ENCODE measurements at places on chromosomes 13 and 19.

DNA sequence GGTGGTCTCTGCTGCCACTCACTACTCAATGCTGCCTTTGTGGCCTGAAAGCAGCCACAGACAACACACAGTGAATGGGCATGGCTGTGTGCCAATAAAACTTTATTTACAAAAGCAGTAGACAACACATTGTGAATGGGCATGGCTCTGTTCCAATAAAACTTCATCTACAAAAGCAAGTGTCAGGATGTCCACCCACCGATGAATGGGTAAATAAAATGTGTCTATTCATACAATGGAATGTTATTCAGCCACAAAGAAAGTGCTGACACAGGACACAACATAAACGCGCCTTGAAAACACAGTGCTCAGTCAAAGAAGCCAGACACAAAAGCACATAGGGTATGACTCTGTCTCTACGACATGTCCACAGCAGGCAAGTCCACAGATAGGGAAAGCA, 20.1 kb downstream of the ZSCAN5A start:
- DNase-seq: no peak

GRCh38 chr19:8421484-8422461, 8.7 kb downstream of the MARCHF2 start:
- DNase-seq: no peak

GRCh38 chr19:57320180-57321084, at the start of gene ZNF543:
Gene ZNF543, plus strand, starts transcription at chr19:57320472. Its CDS starts 382 bp downstream, at chr19:57320854.
- peak; percentile 97 for DNase-seq

- no peak for DNase-seq
Observed at GRCh38 chr19:2353159-2353886, 6.7 kb upstream of the TMPRSS9 start.

GRCh38 chr19:49637821-49638738, 1.9 kb downstream of the RRAS start:
- DNase-seq: no peak

DNA sequence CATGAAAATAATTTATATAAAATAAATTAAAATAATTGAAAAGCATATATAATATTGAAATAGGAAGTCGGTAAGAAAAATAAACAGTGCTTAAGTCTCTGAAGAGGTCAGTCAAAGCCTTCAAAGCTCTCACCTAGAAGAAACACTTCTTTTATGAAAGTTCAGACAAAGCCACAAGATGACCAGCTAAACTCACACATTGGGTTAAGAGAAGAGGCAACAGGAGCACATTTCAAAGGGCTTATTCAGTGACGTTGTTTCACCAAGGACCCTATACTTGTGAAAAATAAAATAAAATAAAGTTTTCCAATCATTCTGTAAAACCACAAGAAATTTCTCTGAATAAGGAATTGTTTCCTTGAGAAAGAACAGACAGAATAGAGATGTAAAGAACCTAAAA, 2.5 kb upstream of the ITM2B start:
- no peak for DNase-seq

GRCh38 chr13:48201044-48201443, 32.0 kb upstream of the ITM2B start:
- no peak for DNase-seq

Data from MV-4-11 (cell line).